Tibial nerve (tissue), 4 donors: ENCODE measurements at places on chromosomes 11 and 22.

GRCh38 chr11:60169264-60169915, 13.5 kb downstream of the MS4A6A start:
- DNase-seq: no peak

DNA sequence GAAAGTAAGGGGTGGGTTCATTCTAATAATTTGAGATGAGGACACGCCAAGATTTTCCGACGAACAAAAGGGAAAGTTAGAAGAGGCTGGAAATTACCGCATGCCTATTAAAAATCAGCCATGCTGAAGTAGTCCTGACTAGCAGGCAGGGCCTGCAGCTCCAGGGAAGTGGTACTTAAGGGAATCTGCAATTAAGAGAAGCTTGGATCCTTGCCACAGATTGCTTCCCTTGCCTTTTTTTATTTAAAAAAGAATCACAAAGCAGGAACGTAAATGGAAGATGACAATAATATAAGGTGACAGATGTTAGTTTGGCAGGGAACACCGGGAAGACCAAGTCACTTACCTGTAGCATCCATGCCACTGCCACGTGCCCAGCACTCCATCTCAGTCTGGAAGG, 359.3 kb downstream of the CADM1 start:
- no peak for DNase-seq

- DNase-seq: no peak
These were observed 14.6 kb downstream of the PPME1 start for GRCh38 chr11:74185695-74186094.

DNA sequence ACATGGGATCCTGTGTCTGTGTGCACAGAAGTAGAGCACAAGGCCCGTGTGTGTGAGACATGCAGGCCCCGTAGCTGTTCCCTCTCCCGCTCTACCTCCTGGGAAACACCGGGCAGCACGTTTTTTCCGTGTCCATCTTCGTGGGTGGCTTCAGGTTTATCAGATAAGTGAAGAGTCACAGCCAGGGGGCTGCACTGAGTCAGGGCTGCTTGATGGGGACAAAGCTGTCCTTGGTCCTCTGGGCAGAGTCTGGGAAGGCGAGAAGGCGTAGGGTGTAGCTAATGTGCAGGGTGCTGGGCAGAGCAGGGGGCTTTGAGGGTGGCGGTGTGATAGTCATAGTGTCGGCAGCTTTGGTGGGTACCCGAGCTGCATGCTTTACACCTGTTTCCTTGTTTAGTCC, 23.7 kb downstream of the INCENP start:
- no peak for DNase-seq

- DNase-seq: peak; percentile 82
These were observed 12.6 kb upstream of the APLNR start for GRCh38 chr11:57249384-57250319.

DNA sequence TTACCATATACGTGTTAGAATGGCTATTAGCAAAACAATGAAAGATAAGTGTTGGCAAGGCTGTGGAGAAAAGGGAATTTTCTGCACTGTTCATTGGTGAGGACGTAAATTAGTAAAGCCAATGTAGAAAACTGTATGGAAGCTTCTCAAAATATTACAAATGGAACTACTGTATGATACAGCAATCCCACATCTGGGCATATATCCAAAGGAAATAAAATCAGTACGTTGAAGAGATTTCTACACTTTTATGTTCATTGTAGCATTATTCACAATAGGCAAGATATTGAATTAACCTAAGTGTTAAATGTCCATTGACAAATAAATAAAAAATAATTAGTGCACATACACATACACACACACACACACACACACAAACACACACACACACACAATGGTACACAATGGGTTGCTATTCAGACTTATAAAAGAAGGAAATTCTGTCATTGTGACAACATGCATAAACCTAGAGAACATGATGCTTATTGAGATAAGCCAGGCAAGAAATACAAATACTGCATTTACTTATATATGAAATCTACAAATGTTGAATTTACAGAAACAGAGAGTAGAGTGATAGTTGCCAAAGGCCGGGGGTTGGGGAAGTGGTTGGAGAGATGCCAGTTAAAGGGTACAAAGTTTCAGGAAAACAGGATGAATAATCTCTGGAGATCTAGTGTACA, 565.8 kb upstream of the LRRC4C start:
- no peak for DNase-seq

- DNase-seq: no peak
These were observed 942.3 kb downstream of the NTM start for GRCh38 chr11:132312701-132313111.

GRCh38 chr22:34973926-34974325, 92.0 kb upstream of the ISX start:
- no peak for DNase-seq

- no peak for DNase-seq
These were observed 151.6 kb upstream of the TENM4 start for GRCh38 chr11:79592406-79592805.

DNA sequence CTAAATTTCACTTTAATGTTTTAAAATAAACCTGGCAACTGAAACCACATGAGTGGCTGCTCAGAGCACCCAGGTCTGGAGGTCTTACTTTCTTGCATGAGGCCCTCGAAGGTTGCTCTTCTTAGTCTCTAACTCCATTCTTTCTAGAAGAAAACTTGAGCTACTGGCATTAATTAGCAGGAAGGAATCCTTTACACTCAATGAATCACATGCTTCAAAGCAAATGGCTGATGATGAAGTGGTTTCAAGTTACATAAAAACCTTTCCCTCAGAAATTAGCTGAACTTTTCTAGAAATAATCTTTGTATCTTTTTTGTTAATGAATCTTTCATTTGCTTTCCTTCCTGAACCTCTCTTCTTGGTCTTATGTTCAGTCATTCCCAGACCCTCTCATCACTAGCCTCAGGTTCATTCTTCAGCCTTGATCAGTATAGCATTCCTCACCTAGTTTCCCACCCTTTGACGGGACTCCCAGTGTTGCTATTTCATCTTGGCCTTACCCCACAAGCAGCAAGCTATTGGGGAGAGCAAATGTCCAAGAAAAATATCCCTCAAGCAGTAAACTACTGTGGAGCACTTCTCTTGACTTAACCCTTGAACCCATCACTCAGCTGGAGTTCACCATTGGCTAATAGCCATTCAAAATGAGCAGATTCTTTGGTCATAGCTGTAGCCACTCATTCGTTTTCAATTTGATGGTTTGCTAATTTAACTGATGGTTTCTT, 75.1 kb downstream of the INSC start:
- DNase-seq: no peak

GRCh38 chr22:38172832-38173640, 8.6 kb downstream of the PLA2G6 start:
- no peak for DNase-seq

GRCh38 chr11:119167933-119168332, 592 bp upstream of the NLRX1 start:
- no peak for DNase-seq

DNA sequence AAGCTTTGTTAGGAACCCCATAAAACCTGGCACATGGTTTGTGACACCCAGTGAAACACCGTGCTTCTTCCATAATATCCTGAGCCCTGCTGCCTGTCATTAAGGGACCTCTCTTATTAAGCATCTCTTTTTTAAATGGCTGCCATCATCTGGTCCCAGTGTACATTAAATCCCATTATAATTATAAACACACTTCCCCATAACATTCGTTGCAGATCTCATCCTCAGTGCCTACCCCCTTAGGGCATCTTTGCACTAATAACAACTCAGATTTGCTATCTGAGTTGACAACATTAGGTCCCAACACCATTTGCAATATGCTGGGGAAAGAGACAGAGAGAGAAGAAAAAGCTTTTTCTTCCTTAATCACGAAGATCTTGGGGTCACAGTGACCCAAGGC, 4.7 kb upstream of the ZBTB16 start:
- no peak for DNase-seq

- no peak for DNase-seq
These were observed 13.7 kb downstream of the ELF5 start for GRCh38 chr11:34499719-34500500.

DNA sequence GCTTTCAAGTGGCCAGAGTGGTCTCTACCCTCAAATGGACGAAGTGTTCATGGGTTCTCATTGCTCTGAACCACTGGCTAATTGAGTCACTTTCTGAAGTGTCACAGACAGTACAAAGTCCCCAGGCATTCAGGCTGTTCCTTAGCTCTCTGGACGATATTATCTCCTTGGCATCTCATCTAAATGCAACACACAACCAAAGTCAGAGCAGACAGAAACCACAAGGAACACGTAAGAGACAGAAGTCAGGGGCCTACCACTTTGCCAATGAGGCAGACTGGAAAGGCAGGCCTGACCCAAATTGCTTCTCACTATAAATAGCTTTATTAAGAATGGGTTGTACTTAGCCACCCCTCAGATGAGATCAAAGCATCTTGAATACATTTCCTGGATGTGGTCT, 29.0 kb upstream of the LDLRAD3 start:
- no peak for DNase-seq

GRCh38 chr11:19592842-19593241, 119.8 kb upstream of the NAV2 start:
- DNase-seq: no peak

- no peak for DNase-seq
These were observed 14.2 kb upstream of the CDC42BPG start for GRCh38 chr11:64858467-64859263.

DNA sequence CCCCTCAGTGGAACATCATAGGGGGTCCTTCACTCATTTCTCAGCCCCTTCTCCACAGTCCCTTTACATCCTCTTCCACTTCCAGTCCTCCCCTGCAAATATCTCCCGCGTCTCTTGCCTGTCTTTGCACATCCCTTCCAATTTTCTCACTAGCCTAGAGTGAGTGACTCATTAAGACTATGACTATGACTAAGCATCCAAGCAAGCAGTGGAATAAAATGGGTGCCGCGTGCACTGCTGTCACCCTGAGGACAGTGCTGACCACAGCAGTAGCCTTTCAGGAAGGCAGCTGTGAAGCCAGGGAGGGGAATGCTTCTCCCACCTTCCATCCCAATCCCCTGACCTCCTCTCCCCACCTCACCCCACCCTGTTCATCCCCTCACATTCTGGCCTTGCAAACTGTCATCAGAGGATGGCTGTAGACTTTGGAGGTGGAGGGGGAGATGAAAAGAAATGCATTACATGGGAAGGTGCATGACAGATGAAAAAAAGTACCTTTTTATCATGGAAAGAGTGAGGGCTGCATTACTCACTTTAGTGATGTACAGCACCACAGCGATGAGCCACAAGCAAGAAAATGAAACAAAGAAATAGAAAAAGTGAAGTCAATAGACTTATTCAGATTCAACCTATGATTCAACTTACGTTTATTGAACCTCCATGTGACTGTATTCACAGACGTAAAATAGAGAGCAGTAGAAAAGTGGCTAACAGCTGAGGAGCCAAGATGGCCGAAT, 948.2 kb downstream of the NTM start:
- no peak for DNase-seq

DNA sequence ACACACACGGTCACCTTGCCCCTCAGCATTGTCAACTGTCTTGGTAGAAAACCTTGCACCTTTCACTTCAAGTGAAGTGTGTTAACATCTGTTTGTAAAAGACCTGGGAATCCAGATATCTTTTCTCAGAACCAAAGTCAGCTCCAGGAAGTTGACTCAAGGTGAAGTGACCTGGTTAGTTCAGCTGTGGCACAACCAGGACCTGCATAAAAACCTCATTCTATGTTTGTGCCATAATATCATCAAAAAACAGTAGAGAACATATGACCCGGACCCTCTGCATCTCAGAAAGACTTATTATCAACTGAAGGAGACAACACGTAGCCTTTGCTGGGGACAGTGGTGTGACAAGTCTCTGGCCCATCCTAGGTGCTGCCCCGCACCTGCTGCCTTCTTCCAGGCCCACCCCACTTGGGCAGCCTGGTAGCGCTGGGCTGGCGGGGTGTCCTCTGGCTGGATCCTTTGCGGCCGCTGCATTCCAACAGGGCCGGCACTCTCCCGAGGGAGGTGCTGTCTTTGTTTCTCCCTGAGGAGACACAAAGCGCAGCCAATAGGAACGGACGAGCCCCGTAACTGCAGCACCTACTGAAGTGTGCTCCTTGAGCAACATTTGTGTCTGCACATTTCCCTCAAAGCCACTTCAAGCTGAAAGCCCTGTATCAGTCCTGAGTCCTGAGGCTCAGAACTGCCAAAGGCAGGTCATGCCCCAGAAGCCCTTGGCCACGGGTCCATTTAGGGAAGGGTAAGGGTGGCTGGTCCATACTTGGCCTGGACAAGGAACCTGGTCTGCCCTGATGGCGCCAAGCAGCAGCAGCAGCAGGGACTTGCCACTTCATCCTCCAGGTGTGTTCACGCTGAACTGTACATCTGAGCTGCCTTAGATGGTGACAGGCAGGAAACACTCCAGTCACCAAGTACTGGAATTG, 25.2 kb downstream of the LRRC74B start:
- DNase-seq: no peak

GRCh38 chr11:69438286-69438920, 43.1 kb upstream of the LINC01488 start:
- DNase-seq: no peak

GRCh38 chr11:96311120-96311568, 31.9 kb downstream of the MAML2 start:
- no peak for DNase-seq

GRCh38 chr11:19378814-19379213, 138.1 kb upstream of the E2F8 start:
- no peak for DNase-seq

DNA sequence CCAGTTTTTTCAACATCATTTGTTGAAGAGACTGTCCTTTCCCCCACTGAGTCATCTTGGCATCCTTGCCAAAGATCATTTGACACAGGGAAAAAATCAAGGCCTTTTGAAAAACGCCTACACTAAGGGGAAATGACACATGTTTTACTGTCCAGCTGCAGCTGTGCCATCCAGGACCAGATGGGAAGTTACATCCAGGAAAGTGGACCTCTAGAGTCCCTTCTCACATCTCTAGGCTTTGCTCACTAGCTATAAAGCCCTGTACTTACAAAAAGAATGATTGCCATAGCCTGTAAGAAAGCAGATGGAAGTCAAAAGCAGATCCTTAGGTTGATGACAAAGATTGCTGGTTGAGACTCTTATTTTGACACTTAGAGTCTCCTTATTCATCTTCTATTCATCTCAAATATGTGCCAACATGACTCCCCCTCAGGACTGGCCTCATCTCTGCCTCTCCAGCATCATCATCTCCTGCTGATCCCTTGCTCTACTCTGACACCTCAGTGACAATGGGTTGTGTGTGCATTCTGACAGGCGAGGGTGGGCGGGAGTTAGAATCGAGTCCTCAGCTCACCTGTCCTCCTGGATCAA, 22.8 kb downstream of the OSBP2 start:
- DNase-seq: no peak
